ENCODE measurements at places on chromosomes 2 and 18.

DNA sequence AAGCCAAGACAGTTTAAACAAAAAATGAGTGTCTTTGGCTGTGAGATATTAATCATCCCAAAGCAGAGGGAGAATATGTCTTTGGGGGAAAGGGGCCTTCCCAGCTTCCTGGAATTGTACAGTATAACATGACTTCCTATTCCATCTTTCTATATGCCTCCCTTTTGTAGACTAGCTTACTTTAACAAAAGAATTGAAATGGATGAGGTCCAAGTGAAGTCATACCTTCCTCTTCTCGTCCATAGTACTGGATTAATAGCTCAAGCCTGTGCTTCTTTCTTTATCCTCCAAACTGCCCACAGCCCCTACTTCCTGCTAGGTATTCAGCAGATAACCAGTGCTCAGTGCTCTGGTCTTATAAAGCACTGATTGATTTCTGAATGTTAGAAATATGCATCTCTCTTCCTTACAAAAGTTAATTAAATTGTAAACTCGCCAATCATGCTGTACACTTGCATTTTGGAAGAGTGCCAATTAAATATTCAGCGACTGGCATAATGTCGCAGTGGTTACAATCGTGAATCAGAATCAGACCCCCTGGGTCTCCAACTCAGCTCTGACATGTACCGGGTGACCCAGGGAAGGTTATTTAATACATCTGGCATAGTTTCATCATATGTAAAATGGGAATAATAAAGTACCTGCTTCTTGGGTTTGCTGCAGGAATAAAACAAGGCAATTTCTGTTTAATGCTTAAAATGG lies 325.1 kb downstream of the RND3 start:
- no peak for DNase-seq

GRCh38 chr2:147428120-147428747 lies 416.6 kb upstream of the ACVR2A start:
- no peak for DNase-seq

DNA sequence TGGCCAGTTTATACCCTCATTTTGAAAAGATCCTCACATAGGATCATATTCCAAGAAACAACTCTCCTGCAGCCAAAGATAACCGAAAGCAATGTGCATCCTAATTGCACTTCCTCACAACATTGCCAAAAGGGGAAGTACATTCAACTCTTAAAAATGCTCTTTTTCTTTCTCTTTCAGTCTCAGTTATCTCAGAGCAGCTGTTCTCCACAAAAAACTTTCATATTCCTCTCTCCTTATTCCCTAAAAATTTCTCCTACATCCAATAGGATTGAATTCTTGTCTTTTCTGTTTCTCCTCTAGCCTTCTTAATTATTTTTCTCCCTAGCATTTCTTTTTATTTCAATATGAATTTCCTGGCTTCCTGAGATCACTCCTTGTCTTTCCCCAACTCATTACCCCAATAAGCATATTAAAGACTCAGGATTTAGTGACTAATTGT lies 7.4 kb upstream of the VRK2 start:
- DNase-seq, result no peak

DNA sequence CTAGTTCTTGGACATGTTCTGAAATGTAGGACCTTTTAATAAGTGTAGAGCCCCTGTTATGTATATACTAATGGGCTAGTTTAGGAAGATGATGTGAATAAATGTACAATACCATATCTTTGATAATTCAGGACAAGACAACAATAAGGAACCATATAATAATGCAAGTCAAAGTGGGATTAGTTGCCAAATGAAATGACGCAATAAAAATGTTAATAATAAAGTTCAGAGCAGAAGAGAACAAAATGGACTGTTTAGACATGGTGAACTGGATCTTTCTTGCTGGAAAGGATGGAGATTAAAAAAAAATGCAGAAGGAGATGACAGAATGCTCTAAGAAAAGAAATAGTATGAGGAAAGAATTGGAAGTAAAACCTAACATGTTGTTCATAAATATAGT lies 43.7 kb downstream of the MMADHC start:
- DNase-seq, result no peak

DNA sequence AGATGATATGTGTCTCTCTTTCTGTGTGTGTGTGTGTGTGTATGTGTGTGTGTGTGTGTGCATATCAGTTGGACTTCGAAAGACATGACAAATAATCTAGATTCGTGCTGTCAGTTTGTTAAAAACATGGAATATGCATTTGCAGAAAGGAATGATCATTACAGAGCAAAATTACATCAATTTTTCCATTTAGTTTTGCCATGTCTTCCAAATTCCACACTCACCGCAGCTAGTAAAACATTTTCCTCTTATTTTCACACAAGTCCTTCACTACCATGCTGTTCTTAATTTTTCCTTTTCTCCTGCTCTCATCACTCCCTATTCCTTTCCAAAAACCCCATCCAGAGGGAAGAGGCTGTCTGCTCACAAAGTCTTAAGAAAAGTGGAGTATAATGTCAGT lies 1191.4 kb upstream of the SLC39A10 start:
- DNase-seq, result no peak

Measured in NCI-H774 (cell line).